Fibroblast of the aortic adventitia (primary cell): ENCODE measurements at places on chromosomes 7 and 10. TPM values are rescaled to one million over a fixed set of nuclear protein-coding genes. Genes with fewer than 3 reads are reported as not detected.

Gene AGR2
- total RNA-seq = 0.25 TPM in 1 of 2 replicates, not detected in the other

Gene CACNA2D1
- total RNA-seq = 46.0 and 90.5 TPM in 2 replicates

Gene LYZL2
- total RNA-seq = not detected in 2 replicates

Gene ASB4
- total RNA-seq = not detected in 2 replicates

Gene TMEM26
- 5.7 and 20.5 TPM in 2 replicates for total RNA-seq
